Parietal lobe (tissue), 2 donors: ENCODE measurements at places on chromosomes 5 and 9. TPM values are rescaled to one million over a fixed set of nuclear protein-coding genes. Genes with fewer than 3 reads are reported as not detected.

Gene FCHO2
- 76.7 TPM for total RNA-seq

Gene PCDHGB3
- 31.0 TPM for total RNA-seq

Gene TAF11L5
- not detected for total RNA-seq

Gene TLX3
- total RNA-seq: not detected

Gene GLRA1
- total RNA-seq: not detected

Gene DNAJC18
- total RNA-seq: 44.1 TPM

Gene HAPLN1
- total RNA-seq: 7.2 TPM
